ENCODE measurements at places on chromosomes 4 and X.

- no peak for DNase-seq
Measured at GRCh38 chr4:67343199-67343598, 202.1 kb downstream of the CENPC start.

- no peak for DNase-seq
Measured at GRCh38 chrX:63327788-63328187, 23.3 kb downstream of the SPIN4 start.

- DNase-seq, result no peak
Measured at GRCh38 chrX:53718073-53718472, 31.6 kb upstream of the HUWE1 start.

- DNase-seq, result no peak
Measured at GRCh38 chr4:141636771-141637460, 533 bp downstream of the IL15 start.

DNA sequence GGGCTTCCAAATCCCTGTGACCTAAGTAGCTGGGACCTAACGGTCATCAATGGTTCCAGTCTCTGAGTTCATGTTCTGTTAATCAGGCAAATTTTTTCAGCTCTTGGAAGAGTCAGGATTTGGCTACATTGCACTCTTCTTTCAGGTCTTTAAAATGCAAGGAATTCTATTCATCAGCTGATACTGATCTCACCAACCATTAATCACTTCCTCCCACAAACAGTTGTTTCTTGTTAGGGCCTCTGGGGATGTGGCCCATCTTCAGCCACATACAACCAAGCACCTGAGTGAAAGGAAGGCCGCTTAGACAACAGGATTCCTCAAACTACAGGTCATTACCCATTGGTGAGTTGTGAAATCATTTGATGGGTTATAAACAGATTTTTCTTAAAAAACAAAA lies 71.7 kb downstream of the FANCB start:
- no peak for DNase-seq

- DNase-seq, result no peak
Measured at GRCh38 chr4:16704489-16704888, 194.0 kb downstream of the LDB2 start.

- DNase-seq, result no peak
Measured at GRCh38 chrX:67734111-67734753, 190.4 kb downstream of the AR start.

DNA sequence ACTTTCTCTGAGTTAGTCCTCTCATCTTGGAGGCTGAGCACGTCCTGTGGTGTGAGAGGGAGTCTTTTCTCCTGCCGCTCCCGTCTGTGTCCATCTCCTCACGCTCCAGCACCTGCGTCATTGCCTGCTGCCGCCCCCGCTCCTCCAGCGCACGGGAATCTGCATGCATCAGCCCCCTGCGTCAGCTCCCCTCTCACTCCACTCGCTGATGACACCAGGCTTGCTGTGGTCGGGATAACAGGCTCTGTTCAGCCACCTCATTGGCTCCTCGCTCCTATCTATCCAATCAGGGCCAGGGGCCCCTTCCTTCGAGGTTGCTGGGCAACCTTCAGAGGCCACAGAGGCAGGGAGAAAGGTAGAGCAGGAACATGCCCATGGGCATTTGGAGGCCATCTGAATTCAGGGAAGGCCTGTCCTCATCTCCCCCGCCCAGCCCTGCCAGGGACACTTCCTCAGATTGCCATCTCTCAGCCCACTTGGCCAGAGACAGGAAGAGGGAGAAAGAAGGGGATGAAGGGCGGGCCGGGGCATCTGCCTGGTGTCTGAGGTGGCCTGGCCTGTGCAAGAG lies 9.3 kb downstream of the ZNF185 start:
- no peak for DNase-seq

DNA sequence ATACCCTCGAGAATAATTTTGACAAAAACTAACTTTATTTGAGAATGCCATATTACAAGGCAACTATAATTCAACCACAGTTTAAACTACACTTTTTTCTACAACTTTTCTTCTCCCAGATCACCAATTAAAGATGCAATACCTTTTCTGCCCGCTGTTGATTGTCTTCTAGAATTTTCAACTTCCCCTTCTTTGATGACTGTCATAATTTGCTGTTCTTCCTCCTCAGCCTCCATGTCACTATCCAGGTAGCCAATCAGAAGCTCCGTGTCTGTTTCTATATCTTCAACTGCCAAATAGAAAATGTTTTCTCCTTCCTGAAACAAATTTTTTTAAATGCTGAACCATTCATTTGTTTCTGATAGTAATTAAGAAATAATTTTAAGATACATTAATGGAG lies 101.5 kb downstream of the PRDM5 start:
- DNase-seq, result no peak

DNA sequence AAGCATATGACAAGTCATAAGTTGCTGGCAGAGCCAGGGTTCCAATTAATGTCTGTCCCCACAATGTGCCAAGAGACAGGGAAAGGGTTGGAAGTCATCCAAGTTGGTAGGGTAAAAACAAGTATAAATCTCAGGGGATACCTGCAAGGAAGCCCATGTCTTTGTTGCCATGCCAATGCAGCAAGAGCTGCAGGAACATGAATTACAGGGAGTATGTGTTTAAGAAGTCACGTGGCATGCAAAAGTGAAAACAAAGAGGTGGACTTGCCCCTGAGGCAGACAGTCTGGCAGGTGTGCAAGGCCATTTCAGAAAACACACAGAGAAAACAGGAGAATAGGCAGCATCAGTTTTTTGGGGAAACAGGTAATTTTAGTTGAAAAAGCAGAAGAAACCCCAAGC lies 29.4 kb downstream of the C4orf51 start:
- no peak for DNase-seq

- DNase-seq, result no peak
Measured at GRCh38 chr4:176533159-176533558, 213.4 kb downstream of the SPCS3 start.

- DNase-seq, result no peak
Measured at GRCh38 chrX:31589503-31589902, 517.7 kb upstream of the FTHL17 start.

- DNase-seq, result no peak
Measured at GRCh38 chr4:189507060-189507459, 433.6 kb upstream of the FRG1 start.

GRCh38 chrX:119622356-119623232 lies 16.4 kb upstream of the NKRF start:
- DNase-seq, result no peak

GRCh38 chrX:55524487-55524886 lies 34.8 kb upstream of the USP51 start:
- no peak for DNase-seq

DNA sequence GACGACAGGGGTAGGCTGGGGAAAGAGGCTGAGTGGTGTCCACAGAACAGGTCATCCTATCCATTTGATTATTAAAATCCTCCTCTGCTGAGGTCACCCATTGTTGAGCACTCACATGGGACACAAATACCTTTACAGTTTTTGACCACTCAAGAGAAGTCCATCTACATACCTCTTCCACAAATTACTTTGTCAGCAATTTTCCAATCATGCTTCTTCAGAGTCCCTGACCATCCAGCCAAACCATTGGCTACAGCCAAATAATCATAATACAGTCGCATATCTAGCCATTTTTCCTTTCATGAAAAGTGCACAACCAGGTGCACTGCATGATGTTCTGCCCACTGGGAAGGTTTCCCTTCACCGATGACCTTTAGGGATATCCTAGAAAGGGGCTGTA lies 407.4 kb downstream of the TEX13C start:
- DNase-seq, result no peak

DNA sequence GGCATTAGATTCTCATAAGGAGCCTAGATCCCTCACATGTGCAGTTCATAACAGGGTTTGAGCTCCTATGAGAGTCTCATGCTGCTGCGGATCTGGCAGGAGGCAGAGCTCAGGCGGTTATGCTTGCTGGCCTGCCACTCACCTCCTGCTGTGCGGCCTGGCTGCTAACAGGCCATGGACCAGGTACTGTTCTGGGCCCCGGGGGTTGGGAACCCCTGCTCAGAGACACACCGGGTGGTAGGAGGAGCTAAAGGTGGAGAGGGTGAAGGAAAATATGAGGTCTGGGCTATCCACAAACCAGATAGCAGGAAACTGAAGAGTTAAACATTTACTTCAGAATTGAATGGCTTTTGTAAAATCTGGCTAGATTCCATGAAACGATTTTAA lies 5.9 kb upstream of the F11 start:
- no peak for DNase-seq

DNA sequence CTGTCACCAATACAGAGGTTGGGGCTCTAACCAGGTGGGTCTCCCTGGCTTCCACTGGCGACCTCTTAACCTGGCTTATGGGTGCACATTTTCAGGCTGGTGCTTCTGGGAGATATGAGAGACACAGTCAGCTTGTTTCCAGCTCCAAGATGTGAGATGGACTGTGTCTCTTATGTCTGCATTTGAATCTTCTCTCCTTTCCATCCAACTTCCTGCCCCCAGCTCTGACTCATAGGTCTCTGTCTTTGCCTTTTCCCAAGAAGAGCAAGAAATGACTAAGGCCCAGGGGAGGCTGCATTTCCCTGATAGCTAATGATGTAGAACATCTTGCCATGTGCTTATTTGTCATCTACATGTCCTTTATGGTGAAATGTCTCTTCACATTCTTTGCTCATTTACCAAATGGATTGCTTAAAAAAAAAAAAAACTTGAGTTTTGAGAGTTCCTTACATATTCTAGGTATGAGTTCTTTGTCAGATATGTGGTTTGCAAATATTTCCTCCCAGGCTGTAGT lies 3.2 kb upstream of the UXT start:
- DNase-seq, result no peak

DNA sequence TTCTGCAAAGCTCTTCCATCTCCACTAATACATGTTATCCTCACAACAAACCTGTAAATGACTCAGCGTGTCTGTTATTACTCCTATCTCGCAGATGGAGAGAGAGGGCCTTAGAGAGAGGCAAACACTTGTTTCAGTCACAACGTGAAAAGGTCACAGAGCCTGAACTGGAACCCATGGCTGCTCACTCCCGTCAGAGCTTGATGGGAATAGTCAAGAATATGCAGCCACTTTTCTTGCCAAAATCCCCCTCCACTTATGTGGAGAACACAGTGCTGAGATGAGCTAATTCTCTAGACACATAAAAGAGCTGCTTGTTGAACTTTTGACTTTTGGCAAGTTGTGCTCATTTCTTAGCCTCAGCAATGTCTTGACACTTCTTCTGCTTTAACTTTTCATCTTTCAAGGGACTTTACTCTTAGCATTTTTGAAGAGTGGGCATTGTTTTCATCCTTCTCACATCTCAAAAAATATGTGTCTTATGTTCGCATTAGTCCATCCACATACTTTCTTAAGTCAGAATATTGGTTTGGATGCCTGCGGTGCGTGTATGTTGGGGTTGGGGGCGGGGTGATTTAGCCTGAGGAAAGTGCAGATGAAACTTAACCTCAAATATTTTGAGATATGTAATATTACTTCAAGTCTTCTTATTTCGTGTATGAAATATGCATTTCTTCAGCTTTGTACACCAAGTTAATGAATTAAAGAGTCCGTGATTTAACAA lies 69.2 kb downstream of the SYNPO2 start:
- DNase-seq, result no peak

- DNase-seq, result no peak
Measured at GRCh38 chr4:37747772-37748330, 61.7 kb upstream of the RELL1 start.

DNA sequence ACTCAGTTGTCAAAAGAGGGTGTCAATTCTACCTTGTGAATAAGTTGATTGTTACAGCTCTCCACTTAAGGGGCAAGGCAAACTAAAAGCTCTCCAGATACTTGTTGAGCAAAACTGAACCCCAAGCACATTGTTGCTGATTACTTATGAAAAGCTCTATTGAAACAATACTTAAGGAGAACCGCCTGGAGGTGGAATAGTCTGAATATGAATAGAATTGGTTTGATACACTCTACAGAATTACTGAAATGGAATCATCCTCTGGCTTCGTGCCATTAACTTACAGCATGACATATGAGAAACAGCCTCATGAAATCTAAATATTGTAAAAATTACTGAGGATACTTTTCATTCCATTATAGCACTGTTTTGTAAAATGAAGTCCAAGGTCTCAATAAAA lies 127.0 kb upstream of the SH3RF1 start:
- DNase-seq, result no peak

- no peak for DNase-seq
Measured at GRCh38 chrX:2342281-2342688, 158.5 kb downstream of the DHRSX start.

- DNase-seq, result no peak
Measured at GRCh38 chr4:174005422-174005821, 278.0 kb downstream of the FBXO8 start.

- no peak for DNase-seq
Measured at GRCh38 chr4:73855406-73855805, 2.3 kb downstream of the PF4V1 start.

DNA sequence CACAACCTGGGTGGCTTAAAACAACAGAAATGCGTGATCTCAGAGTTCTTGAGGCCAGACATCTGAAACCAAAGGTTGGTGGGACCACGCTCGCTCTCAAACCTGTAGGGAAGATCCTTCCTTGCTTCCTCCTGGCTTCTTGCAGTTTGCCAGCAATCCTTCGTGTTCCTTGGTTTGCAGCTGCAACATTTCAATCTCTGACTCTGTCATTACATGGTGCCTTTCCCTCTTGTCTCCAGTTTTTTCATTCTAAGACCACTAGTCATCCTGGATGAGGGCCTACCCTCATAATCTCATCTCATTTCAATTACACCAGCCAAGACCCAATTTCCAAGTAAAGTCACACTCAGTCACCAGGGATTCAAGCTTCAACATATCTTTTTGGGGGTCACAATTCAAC lies 388.0 kb downstream of the GPM6A start:
- no peak for DNase-seq

GRCh38 chrX:139909712-139910111 lies 23.1 kb downstream of the ATP11C start:
- DNase-seq, result no peak

GRCh38 chr4:74932832-74933561 lies at the start of gene PARM1:
TSS of gene PARM1 (plus strand) at chr4:74933116. CDS start at chr4:74933328, 212 bp downstream.
- no peak for DNase-seq

GRCh38 chr4:20997886-20998285 lies 297.6 kb downstream of the PACRGL start:
- no peak for DNase-seq

DNA sequence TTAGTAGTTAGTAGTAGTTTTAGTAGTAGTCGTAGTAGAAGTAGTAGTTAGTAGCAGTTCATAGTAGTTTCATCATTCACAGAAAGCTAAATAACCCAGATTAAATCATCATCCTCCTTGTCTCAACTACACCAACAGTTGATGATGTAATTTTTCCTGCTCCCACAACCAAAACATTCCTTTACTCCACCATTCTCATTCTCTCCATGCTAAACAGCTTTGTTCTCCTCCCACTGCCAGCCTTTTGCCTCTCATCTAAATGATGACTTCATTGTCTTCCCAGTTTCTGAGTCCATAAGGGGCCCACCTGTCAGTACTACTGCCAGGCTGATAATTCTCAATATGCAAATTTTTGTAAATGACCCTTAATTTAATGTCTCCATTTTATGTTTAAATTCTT lies 68.9 kb downstream of the ARHGAP24 start:
- no peak for DNase-seq

GRCh38 chr4:3285558-3286334 lies 7.1 kb upstream of the RGS12 start:
- DNase-seq, result no peak

DNA sequence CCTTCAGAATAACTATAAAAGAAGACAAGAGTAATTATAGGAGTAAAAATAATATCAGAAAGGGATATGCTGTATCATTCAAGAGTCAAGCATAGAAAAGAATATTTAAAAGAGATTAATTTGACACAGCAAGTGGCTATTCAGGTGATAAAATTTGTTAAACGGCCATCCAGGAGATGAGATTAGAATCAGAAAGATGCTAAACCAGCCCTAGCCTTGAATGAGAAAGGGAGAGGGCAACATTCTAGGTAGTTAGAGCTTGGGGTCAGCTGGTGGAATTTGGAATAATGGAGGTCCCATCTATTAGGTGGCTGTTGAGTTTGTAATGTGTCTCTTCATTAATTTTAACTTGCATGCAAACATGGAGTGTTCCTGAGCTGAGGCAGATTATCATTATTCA lies 350.5 kb upstream of the PABPC4L start:
- DNase-seq, result no peak

Measured in stimulated activated CD8-positive, alpha-beta memory T cell treated with anti-CD3 and anti-CD28 coated beads, Interleukin-15, amount 100 ng/mL, for 1 hour (primary cell).